ENCODE measurements at places on chromosomes 4 and X. TPM values are rescaled to one million over a fixed set of nuclear protein-coding genes. Genes with fewer than 3 reads are reported as not detected.
A peak's percentile ranks its signal among the peaks of the same experiment; 100 is the strongest.

GRCh38 chrX:46803140-46803539 is 33.7 kb upstream of the RP2 start:
- peaks cover 10% of the 10 kb centered on the region for H3K4me1 ChIP-seq
- H3K36me3 ChIP-seq, result no peaks in the 10 kb centered on the region
- DNase-seq, result peak; percentile 41

- no peak overlapping the region for H3K4me3 ChIP-seq
- no peak overlapping the region for H3K27ac ChIP-seq
- DNase-seq, result no peak
Measured at GRCh38 chr4:143372093-143372915, 35.6 kb downstream of the GAB1 start.

- no peaks in the 10 kb centered on the region for H3K36me3 ChIP-seq
- H3K27me3 ChIP-seq, result peaks cover 14% of the 10 kb centered on the region
- no peak overlapping the region for H3K4me3 ChIP-seq
- DNase-seq, result no peak
- H3K4me1 ChIP-seq, result peaks cover 11% of the 10 kb centered on the region
Measured at GRCh38 chr4:189202869-189203271, 737.8 kb upstream of the FRG1 start.

- H3K36me3 ChIP-seq, result peaks cover 13% of the 10 kb centered on the region
- H3K4me1 ChIP-seq, result peaks cover 45% of the 10 kb centered on the region
- H3K27me3 ChIP-seq, result no peaks in the 10 kb centered on the region
- H3K4me3 ChIP-seq, result peak overlapping the region; percentile 84
- H3K27ac ChIP-seq, result peak overlapping the region; percentile 97
Measured at GRCh38 chr4:68905598-68905938, 46.0 kb downstream of the UGT2A3 start.

DNA sequence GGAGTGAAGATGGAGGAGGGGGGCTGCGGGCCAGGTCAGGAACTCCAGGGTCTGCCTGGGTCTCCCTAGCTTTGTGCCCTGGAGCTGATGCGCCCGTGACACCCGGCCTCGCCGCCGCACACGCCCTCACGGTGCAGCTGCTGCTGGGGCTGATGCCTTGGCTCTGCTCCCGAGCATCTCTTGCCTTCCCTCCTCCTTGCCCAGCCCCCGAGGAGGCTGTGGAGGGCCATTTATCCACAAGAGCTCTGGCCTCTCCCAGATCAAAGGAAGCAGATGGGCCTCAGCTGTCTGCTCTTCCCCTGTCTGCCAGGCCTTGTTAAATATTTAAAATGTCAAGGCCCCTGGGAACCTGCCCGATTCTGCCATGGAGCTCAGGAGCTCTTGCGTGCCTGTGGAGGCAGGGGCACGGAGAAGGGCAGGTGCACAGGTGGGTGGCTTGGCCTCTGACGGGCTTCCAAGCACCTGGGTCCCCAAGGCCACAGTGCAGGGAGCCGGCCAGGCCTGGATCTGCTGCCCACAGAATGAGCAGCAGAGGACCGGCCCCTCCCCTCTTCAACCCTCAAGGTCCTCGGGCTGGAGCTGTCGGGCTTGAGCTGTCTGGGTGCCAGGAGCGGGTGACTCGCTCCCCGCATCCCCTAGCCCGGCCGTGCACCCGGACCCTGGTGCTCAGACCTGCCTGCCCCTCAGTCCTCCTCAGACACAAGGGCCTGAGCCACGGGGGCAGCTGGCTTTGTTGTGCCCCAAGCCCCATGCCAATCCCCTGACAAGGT is 20.3 kb downstream of the ATP2B3 start:
- H3K27me3 ChIP-seq, result peaks cover 81% of the 10 kb centered on the region

DNA sequence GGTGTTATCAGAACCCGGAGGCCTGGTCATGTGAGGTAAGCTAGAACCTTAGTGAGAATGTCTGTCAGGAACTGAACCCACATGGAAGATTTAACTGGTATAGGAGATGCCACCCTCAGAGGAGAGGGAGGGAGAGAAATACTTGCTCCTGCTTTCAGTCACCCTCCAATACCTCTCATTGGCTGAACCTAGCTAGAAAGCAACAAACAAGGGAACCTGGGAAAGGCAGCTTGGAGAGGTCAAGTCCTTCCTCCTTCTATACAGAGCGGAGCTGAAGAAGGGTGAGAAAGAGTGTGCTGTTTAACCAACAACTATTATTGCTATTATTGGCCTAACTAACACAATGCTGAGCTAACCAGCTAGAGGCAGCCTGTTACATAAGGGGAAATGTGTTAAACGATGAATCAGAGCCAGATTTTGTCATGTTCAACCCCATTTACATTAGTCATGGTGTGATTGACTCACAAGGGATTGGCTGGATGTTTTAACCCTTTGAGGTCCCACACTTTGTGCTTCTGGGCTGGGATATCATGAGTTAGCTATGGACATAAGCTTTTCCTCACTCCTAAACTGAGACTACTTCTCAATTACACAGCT is 96.5 kb upstream of the ESX1 start:
- H3K4me3 ChIP-seq, result no peak overlapping the region
- peaks cover 40% of the 10 kb centered on the region for H3K4me1 ChIP-seq
- peak overlapping the region; percentile 70 for H3K27ac ChIP-seq
- DNase-seq, result peak; percentile 23
- no peaks in the 10 kb centered on the region for H3K27me3 ChIP-seq
- H3K36me3 ChIP-seq, result peaks cover 6% of the 10 kb centered on the region

GRCh38 chr4:26731351-26732035 is 129.1 kb upstream of the STIM2 start:
- no peak overlapping the region for H3K27ac ChIP-seq
- no peak for DNase-seq
- no peaks in the 10 kb centered on the region for H3K27me3 ChIP-seq
- H3K36me3 ChIP-seq, result no peaks in the 10 kb centered on the region

DNA sequence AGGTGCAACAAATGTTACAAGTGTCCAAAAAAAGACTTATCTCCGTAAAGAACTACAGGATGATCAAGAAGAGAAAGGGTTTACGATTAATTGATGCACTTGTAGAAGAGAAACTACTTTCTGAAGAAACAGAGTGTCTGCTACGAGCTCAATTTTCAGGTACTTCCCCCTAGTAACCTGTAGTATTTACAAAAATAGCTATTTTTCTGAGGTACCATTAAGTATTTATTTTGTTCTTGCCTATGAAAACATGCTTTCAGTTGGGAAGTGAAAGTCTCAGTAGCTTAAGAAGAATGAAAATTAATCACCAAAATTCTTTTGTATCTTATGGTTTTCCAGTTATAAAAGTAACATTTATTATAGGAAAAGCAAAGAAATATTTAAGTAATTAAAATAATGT is 5.9 kb downstream of the THAP9 start:
- no peaks in the 10 kb centered on the region for H3K27me3 ChIP-seq
- no peak overlapping the region for H3K27ac ChIP-seq
- no peak for DNase-seq
- no peak overlapping the region for H3K4me3 ChIP-seq
- peaks cover 9% of the 10 kb centered on the region for H3K4me1 ChIP-seq

DNA sequence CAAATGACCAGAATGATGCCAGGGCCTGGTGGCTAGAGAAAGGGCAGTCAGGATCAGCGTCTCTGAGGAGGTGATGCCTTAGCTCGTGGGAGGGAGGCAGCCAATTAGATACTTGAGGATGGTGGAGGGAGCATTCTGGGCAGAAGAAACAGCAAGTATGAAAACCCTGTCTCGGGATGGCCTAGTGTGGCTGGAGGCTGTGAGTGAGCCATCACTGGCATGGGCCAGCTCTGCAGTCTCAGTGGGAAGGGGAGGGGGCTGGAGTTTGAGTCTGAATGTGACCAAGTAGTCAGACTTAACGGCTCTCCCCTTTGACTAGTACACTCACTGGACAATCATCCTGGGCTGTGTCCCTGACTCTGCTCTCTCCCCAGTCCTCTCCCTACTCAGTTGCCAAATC is 7.1 kb downstream of the CNGA2 start:
- no peaks in the 10 kb centered on the region for H3K4me1 ChIP-seq
- DNase-seq, result no peak
- H3K27me3 ChIP-seq, result peaks cover 74% of the 10 kb centered on the region
- H3K27ac ChIP-seq, result no peak overlapping the region
- H3K36me3 ChIP-seq, result no peaks in the 10 kb centered on the region

GRCh38 chr4:41178372-41179370 is 35.7 kb downstream of the APBB2 start:
- no peak for DNase-seq
- H3K4me1 ChIP-seq, result peaks cover 25% of the 10 kb centered on the region
- no peaks in the 10 kb centered on the region for H3K27me3 ChIP-seq
- H3K27ac ChIP-seq, result no peak overlapping the region

MAMLD1 gene
- total RNA-seq, result 7.1 TPM

- no peak for DNase-seq
- no peaks in the 10 kb centered on the region for H3K36me3 ChIP-seq
- no peaks in the 10 kb centered on the region for H3K27me3 ChIP-seq
Measured at GRCh38 chr4:25486171-25486570, 109.1 kb downstream of the ANAPC4 start.

DNA sequence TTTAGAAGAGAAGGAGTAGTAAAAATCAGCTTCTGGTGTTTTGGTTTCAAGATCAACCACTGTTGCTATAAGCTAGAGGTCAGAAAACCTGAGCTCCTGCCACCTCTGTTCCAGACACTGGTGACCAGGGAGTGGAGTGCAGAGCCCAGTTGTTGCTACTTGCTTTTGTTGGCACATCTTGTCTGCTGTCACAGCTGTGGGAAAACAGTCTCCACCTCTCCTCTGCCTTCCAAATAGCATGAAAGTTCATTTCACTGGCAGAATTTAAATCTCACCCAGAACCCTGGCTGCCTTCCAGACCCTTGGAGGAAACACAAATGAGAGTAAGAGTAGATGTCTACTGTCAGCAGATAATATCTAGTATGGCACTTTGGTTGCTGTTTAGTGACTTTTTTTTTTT is 297.5 kb upstream of the KLF3 start:
- H3K4me1 ChIP-seq, result peaks cover 13% of the 10 kb centered on the region
- no peaks in the 10 kb centered on the region for H3K27me3 ChIP-seq
- no peak overlapping the region for H3K27ac ChIP-seq
- H3K4me3 ChIP-seq, result no peak overlapping the region

- no peaks in the 10 kb centered on the region for H3K36me3 ChIP-seq
- no peaks in the 10 kb centered on the region for H3K4me1 ChIP-seq
- no peak for DNase-seq
- H3K4me3 ChIP-seq, result no peak overlapping the region
- no peak overlapping the region for H3K27ac ChIP-seq
- H3K27me3 ChIP-seq, result no peaks in the 10 kb centered on the region
Measured at GRCh38 chrX:26649534-26649933, 433.6 kb downstream of the MAGEB5 start.

- H3K27me3 ChIP-seq, result no peaks in the 10 kb centered on the region
- no peaks in the 10 kb centered on the region for H3K36me3 ChIP-seq
- DNase-seq, result no peak
- no peak overlapping the region for H3K4me3 ChIP-seq
- peaks cover 1% of the 10 kb centered on the region for H3K4me1 ChIP-seq
- no peak overlapping the region for H3K27ac ChIP-seq
Measured at GRCh38 chr4:74953647-74954046, 20.7 kb downstream of the PARM1 start.

DNA sequence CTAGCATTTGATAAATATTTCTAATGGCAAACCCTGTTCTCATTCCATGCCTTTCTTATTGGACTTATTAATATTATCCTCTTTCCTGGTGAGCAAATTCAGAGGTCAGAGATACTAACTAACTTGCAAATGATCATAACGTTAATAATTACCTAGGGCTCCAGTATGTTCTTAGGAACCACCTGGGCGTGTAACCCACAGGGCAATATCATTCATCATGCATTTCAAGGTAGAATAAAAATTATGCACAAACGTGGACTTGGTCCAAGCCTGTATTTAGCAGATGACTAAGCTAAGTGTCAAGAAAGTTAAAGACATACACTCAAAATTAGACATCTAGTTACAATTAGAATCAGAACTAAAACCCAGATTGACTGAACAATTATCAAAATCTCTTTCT is 850.1 kb downstream of the TRIML1 start:
- no peak overlapping the region for H3K4me3 ChIP-seq
- no peaks in the 10 kb centered on the region for H3K4me1 ChIP-seq
- H3K27me3 ChIP-seq, result no peaks in the 10 kb centered on the region

Measured in Calu3 (cell line).